ENCODE measurements at places on chromosomes 4 and X. TPM values are rescaled to one million over a fixed set of nuclear protein-coding genes. Genes with fewer than 3 reads are reported as not detected.

- no peak overlapping the region for H3K27ac ChIP-seq
- H3K4me1 ChIP-seq = no peaks in the 10 kb centered on the region
- no peak for DNase-seq
- no peaks in the 10 kb centered on the region for H3K27me3 ChIP-seq
These were observed 26.2 kb downstream of the ASB5 start for GRCh38 chr4:176242764-176243347.

DNA sequence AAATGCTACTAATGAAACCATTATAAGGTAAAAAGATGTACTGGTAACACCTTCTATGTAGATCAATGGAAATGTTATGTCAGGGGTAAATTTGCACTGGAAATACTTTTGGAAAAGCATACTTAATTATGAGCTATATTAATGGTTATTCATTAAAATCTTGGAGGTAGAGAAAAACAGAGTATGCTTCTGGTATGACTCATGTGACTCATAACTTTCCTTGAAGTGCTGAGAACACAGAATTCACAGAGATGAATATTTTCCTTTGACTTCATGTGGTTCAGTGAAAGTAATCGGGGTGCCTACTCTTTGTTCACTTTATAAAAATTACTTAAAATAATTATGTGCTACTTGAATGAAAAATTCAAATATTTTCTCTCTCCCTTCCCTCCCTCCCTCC, 254.2 kb downstream of the KCTD8 start:
- no peak overlapping the region for H3K4me3 ChIP-seq
- no peaks in the 10 kb centered on the region for H3K36me3 ChIP-seq
- no peaks in the 10 kb centered on the region for H3K4me1 ChIP-seq
- DNase-seq = no peak

DNA sequence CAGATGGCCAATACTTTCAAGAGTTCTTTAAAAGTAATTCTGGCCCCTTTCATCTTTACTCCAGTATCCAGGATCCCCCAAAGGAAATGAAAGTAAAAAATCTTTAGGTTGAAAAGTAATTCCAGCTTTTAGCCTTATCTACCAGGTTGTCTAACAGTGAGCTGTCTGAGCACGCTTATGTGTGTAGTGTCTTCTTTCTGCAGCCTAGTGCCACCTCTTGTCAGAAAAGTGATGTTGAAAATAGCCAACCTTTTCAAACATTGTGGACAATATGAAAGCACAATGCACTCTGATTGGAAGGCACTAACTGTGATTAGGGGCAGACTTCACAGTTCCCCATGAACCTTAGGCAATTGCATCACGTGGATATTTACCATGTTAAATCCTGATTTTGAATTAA, 92.1 kb downstream of the RELL1 start:
- no peak overlapping the region for H3K4me3 ChIP-seq
- H3K27me3 ChIP-seq = no peaks in the 10 kb centered on the region
- H3K27ac ChIP-seq = no peak overlapping the region
- H3K36me3 ChIP-seq = no peaks in the 10 kb centered on the region

DNA sequence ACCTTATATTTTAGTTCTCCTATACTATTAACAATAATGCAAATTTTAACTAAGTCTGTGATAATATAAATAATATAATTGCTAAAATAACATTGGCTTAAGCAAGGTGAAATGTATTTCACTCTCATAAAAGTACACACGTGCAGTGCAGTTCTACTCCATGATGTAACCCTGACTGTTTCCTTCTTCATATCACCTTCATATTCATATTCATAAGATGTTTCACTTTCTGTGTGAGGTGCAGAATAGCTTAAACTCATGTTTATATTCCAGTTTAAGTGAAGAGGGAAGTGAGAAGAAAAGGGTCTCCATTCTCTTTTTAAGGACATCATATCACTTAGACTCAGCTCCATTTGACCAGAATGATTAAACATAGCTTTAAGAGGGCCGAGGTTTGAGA, 1810.0 kb upstream of the PCDH10 start:
- no peak for DNase-seq
- H3K4me3 ChIP-seq = no peak overlapping the region
- H3K36me3 ChIP-seq = no peaks in the 10 kb centered on the region
- H3K27ac ChIP-seq = no peak overlapping the region

DNA sequence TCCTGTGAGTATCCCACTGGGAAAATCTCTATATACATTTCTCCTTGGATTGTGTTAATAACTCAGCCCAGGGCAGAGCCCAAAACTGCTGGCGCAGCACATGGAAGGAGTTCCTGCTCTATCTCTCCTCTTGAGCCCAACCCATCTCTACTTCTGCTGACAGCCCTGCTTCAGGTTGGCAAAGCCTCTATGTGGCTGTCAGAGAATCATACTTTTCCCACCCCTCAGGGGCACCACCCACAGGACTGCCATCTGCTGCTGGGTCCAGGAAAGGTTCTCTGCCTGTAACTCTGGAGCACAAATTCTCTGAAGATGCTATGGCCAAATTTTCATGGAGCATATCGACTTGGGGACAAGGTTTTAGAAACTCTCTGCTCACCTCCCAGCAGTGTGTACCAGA, 278.5 kb upstream of the EMCN start:
- no peaks in the 10 kb centered on the region for H3K4me1 ChIP-seq
- H3K27ac ChIP-seq = no peak overlapping the region
- no peaks in the 10 kb centered on the region for H3K36me3 ChIP-seq
- no peak for DNase-seq
- H3K27me3 ChIP-seq = no peaks in the 10 kb centered on the region
- no peak overlapping the region for H3K4me3 ChIP-seq

GRCh38 chr4:108774809-108775530, 12.1 kb upstream of the ETNPPL start:
- no peaks in the 10 kb centered on the region for H3K4me1 ChIP-seq
- no peak overlapping the region for H3K4me3 ChIP-seq
- H3K27ac ChIP-seq = no peak overlapping the region
- H3K27me3 ChIP-seq = no peaks in the 10 kb centered on the region
- H3K36me3 ChIP-seq = no peaks in the 10 kb centered on the region
- DNase-seq = no peak

DNA sequence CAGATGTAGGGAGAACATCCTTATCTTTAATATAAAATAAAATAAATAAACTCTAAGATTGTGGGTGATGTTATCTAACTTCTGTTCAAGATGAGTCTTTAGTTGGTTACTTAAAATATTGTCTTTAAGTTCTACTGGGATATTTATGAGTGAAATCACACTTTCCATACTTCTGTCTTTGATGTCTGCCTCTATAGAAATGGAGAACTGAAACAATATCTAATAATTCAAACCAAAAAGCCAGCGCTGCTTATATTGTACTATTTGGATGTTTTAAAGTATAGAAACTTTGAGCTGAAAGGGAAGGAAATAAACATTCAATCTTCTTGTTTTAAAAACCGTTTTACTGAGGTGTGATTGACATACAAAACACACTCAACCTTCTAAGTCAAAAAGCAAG, 44.8 kb upstream of the RPS6KA3 start:
- H3K27ac ChIP-seq = no peak overlapping the region
- no peak for DNase-seq
- no peaks in the 10 kb centered on the region for H3K4me1 ChIP-seq

DNA sequence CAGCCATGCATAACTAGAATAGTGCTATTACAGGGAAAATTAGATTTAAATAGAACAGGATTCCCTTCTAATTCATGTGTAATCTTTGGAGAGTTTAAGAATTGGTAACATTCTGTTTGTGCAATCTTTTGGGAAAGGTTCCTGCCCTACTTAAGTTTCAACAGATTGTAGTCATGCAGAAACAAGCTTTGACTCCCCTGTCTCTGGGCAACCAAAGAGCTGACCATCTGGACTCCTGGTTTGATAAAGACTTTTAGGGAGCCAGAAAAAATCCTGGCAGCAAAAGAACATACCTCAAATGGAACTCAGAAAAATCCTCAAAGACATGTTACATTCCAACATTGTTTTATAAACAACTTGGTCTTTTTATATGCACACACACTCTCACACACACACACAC, 191.1 kb upstream of the NEIL3 start:
- no peaks in the 10 kb centered on the region for H3K4me1 ChIP-seq
- H3K4me3 ChIP-seq = no peak overlapping the region
- H3K36me3 ChIP-seq = no peaks in the 10 kb centered on the region
- no peak overlapping the region for H3K27ac ChIP-seq
- no peaks in the 10 kb centered on the region for H3K27me3 ChIP-seq

GRCh38 chrX:63428348-63428747, 77.2 kb upstream of the SPIN4 start:
- no peak overlapping the region for H3K4me3 ChIP-seq
- H3K36me3 ChIP-seq = no peaks in the 10 kb centered on the region
- no peak for DNase-seq
- no peaks in the 10 kb centered on the region for H3K4me1 ChIP-seq

DNA sequence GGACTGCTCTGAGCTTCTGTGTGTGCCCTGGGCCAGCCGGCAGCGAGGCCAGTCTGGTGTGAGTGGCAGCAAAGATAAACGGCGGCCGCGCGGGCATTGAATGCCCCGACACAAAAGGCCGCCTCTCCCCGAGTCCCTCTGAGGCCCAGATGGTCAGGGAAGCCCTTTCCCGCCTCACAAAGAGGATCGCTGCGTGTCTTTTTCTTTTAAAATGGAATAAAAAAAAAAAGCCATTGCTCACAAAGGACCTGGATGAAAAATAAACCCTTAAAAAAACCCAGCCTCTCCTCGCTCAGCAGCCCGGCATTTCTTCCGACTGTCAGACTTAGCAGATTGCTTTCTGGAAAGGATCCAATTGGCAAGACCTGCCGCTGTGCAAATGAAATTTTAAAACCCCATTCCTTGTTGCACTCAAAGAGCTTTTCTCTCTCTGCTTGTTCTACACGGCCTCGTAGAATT, 578.7 kb downstream of the BCOR start:
- H3K27me3 ChIP-seq = no peaks in the 10 kb centered on the region
- H3K36me3 ChIP-seq = no peaks in the 10 kb centered on the region

GRCh38 chrX:55028040-55028439, 2.7 kb downstream of the ALAS2 start:
- no peaks in the 10 kb centered on the region for H3K36me3 ChIP-seq
- no peak for DNase-seq
- H3K27me3 ChIP-seq = no peaks in the 10 kb centered on the region
- H3K4me3 ChIP-seq = no peak overlapping the region

DNA sequence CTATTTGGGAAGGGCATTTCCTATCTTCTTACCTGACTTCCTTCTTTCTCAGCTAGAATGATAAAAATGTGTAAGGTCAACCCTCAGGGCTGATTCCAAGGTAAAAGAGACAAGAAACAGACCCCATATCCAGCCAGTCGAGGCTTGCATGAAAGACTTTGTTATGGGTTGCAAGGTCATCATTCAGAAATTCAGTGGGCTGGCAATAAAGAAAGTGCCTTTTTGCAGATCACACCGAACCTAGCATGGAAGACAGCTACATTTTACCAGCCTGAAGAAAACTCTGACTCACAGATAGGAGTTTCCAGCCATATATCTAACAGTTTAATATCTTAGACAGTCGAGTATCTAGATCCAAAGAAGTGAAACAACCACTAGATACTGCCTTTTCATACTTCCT, 87.4 kb downstream of the PDGFC start:
- H3K27me3 ChIP-seq = no peaks in the 10 kb centered on the region
- H3K27ac ChIP-seq = no peak overlapping the region
- no peak overlapping the region for H3K4me3 ChIP-seq

DNA sequence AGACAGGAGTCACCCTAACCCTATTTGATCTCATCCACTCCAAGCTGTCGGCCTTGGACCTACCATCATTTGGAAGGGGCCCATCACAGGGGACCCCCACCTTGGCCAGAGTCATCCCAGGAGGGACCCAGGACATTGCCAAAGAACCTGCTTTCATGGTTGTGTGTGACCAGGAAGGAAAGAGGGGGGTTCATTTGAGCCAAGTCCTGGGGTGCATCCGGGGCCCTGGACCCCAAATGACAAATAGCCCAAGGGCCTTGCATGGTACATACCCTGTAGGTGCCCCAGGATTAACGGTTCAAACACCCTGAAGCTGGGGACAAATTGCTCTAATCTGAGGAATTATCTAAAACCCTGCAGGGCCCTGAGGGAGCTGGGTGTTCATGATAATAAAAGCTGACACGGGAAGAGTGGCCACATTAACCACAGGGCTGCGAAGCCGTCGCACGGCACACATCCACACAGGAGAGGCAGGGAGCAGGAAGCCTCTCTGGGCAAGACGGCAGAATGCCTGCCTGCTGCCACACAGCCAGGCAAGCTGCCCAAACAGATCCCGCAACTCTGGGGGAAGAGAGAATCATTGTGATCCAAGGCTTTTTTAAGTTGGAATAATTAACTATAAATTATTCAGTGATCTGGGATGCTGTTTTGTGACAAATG, 28.2 kb upstream of the PPP2R2C start:
- no peaks in the 10 kb centered on the region for H3K4me1 ChIP-seq
- no peaks in the 10 kb centered on the region for H3K27me3 ChIP-seq
- H3K27ac ChIP-seq = no peak overlapping the region

- no peaks in the 10 kb centered on the region for H3K27me3 ChIP-seq
- no peaks in the 10 kb centered on the region for H3K36me3 ChIP-seq
- H3K4me3 ChIP-seq = no peak overlapping the region
- DNase-seq = no peak
These were observed 15.0 kb downstream of the MED14 start for GRCh38 chrX:40720339-40720738.

DNA sequence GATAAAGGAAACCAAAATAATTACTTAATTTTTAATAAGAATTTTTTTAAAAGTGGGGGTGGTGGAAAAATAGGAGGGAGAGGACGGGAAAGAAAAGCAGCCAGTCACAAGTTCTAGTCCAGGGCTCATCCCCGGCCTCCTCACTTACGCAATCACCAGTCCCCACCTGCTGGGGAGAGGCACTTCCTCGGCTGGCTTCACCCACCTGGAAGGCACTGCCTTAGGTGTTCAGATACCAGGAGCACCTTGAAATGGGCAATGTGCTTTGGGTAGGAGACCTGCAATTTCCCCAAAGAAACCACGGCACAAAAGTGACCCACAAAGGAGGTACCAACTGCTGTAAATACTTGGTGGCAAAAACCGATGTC, 23.8 kb downstream of the AFAP1 start:
- peak; percentile 15 for DNase-seq
- H3K36me3 ChIP-seq = no peaks in the 10 kb centered on the region
- no peaks in the 10 kb centered on the region for H3K4me1 ChIP-seq
- no peaks in the 10 kb centered on the region for H3K27me3 ChIP-seq

DNA sequence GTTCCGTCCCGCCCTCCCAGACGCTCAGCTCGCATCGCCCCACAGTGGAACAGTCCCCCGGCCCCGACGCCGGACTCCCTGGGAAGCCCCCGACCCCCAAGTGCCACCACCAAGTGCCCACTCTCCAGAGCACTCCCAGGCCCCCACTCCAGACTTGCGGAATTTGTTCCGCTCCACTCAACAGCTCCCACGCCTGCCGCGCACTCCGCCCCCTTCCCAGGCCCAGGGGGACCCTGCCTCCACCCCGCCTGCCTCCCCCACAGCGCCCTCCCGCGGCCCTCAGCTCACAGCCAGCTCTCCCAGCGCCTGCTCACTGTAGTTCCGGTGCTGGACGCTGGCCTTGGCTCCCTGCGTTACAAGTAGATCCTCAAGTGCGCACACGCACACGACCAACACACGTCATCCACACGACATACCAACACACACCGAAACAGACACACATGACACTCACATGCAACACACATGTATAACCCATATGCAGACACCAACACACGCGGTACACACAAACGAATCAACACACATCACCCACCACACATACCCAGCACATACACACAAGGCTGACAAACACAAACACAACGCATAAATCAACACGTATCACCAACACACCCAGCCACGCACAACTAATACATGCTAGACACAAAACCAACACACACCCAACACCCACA, 8.0 kb downstream of the MSX1 start:
- H3K4me3 ChIP-seq = no peak overlapping the region
- H3K27ac ChIP-seq = no peak overlapping the region
- no peaks in the 10 kb centered on the region for H3K36me3 ChIP-seq
- DNase-seq = peak; percentile 61

MAGEA4 gene
- not detected for polyA plus RNA-seq

AR gene
- polyA plus RNA-seq = 1.6 TPM

ZDHHC15 gene
- 1.7 TPM for polyA plus RNA-seq
